NCI-H1417 treated with DMSO at 0.1 percent for 48 hours (cell line): ENCODE measurements at places on chromosomes 11 and 22.

- no peak for DNase-seq
Observed at GRCh38 chr22:24142831-24143230, 38.5 kb upstream of the SUSD2 start.

GRCh38 chr11:77212314-77213007 is 84.4 kb downstream of the MYO7A start:
- no peak for DNase-seq

DNA sequence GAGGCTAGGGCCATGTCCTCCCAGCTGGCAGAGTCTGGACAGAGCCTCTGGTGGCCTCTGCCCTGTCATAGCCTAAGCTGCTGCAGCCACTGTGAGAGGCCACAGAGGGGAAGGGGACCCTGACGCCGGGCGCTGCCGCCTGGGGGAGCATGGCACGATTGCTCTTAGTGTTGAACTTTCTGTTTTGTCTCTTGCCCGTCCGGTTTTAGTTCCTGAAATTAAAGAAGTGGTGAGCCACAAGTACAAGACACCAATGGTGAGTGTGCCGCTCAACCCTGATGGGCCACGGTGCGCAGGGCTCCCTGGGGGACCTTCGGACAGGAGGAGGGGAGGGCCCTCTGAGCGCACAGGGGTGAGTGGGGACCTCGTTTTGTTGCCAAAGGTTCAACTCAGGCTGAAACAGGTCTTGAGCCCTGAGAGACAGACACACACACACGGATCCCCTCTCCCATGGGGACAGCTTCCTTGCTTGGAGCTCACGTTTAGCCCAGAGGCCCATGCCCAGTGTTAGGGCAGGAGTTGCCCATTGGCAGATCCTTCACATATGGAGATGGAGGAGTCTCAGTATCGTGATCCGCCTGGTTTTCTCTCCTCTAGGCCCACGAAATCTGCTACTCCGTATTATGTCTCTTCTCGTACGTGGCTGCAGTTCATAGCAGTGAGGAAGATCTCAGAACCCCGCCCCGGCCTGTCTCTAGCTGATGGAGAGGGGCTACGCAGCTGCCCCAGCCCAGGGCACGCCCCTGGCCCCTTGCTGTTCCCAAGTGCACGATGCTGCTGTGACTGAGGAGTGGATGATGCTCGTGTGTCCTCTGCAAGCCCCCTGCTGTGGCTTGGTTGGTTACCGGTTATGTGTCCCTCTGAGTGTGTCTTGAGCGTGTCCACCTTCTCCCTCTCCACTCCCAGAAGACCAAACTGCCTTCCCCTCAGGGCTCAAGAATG is 23.8 kb downstream of the MYBPC3 start:
- no peak for DNase-seq

- no peak for DNase-seq
Observed at GRCh38 chr11:106133529-106133928, 56.1 kb downstream of the AASDHPPT start.

GRCh38 chr11:75826461-75827230 is 11.6 kb downstream of the UVRAG start:
- DNase-seq, result no peak

GRCh38 chr11:34855021-34855753 is 61.0 kb downstream of the APIP start:
- DNase-seq, result no peak
